Activated CD8-positive, alpha-beta memory T cell treated with anti-CD3 and anti-CD28 coated beads for 1 hour (primary cell): ENCODE measurements at places on chromosomes 11 and 22.

DNA sequence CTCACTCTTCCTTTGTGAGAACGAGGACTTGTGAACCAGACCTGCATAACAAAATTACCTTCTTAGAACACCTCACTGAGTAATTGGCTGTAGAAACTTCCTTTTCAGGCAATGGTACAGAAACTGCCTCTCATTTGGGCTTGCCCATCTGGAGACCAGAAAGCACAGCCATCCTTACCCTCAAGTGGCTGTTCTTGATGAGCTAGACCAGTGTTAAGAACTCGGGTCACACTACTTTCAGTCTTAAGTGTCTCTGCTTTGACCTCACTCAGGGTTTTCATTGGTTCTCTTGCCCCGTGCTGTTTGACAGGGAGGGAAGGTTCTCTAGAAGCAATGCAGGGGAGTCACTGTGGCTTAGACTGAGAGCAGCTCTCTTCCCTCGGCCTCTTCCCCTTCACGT, 29.3 kb downstream of the NAT10 start:
- no peak for DNase-seq

DNA sequence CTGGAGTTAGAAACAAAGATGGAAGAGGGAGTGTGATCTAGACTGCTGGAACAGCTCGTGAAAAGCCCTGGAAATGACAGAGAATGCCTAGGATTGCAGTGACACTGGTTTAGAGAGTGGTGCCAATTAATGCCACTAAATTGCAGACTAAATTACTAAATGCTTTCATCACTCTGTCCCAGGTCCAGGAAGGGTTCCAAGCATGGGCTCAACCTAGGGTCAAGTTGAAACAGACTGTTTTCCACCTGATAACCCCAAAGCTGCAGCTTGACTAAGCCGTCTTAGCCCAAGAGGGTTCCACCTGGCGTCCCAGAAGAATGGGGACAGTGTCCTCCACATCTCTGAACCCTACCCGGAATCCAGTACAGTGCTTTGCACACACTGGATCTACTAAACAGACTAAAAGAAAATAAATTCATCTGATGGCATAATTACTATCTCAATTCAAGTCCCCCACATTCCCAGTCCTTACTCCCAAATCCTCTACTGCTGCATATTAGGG, 1.1 kb upstream of the CRY2 start:
- no peak for DNase-seq

GRCh38 chr22:19821523-19822300, 33.0 kb downstream of the GNB1L start:
- DNase-seq: no peak

GRCh38 chr22:47686594-47687345, 924.3 kb downstream of the TBC1D22A start:
- no peak for DNase-seq

- no peak for DNase-seq
These were observed 20.9 kb downstream of the BDNF start for GRCh38 chr11:27679136-27680015.

DNA sequence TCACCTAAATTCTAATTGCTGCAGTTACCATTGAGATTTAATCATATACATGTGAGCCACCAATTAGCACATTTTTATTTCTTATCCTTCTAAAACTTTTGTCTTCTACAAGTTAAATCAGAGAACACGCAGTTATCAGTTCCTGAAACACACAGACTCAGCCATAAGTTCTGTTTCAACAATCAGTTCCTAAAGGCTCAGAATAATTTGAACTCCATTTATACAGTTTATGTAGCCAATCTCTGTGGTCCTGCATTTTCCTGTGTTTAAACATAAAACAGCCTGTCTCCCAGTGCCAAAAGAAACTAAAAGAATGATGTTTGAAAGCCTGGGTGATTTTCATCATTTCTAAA, 2.9 kb downstream of the PLAAT3 start:
- no peak for DNase-seq

- no peak for DNase-seq
These were observed 5.4 kb upstream of the PAX6 start for GRCh38 chr11:31816468-31817053.

GRCh38 chr11:41404109-41404508, 55.3 kb downstream of the LRRC4C start:
- DNase-seq: no peak

- DNase-seq: no peak
These were observed 121.7 kb downstream of the MIAT start for GRCh38 chr22:26779108-26779507.

- DNase-seq: no peak
These were observed 38.2 kb downstream of the ADAMTS8 start for GRCh38 chr11:130390071-130390758.

- no peak for DNase-seq
These were observed 46.8 kb downstream of the NAT10 start for GRCh38 chr11:34151916-34152845.
